ENCODE measurements at places on chromosomes 6 and 20.
A peak's percentile ranks its signal among the peaks of the same experiment; 100 is the strongest.

- DNase-seq = no peak
- H3K4me3 ChIP-seq = no peak overlapping the region
- no peaks in the 10 kb centered on the region for H3K4me1 ChIP-seq
Measured at GRCh38 chr6:113344969-113345368, 512.2 kb upstream of the MARCKS start.

GRCh38 chr6:131036601-131037000 is 26.4 kb downstream of the EPB41L2 start:
- H3K27me3 ChIP-seq = no peaks in the 10 kb centered on the region
- no peak for DNase-seq
- no peak overlapping the region for H3K4me3 ChIP-seq
- no peaks in the 10 kb centered on the region for H3K36me3 ChIP-seq
- H3K27ac ChIP-seq = no peak overlapping the region

GRCh38 chr6:160258346-160259142 is at the start of gene SLC22A2:
SLC22A2 (minus strand) TSS chr6:160258821; CDS start chr6:160258757, 64 bp downstream.
- no peak for DNase-seq
- no peak within 1 kb of the TSS for H3K4me3 ChIP-seq
- peaks cover 2% of the 10 kb centered on the region for H3K36me3 ChIP-seq
- H3K27me3 ChIP-seq = no peaks in the 10 kb centered on the region
- H3K4me1 ChIP-seq = peaks cover 17% of the 10 kb centered on the region
- no peak within 1 kb of the TSS for H3K27ac ChIP-seq

DNA sequence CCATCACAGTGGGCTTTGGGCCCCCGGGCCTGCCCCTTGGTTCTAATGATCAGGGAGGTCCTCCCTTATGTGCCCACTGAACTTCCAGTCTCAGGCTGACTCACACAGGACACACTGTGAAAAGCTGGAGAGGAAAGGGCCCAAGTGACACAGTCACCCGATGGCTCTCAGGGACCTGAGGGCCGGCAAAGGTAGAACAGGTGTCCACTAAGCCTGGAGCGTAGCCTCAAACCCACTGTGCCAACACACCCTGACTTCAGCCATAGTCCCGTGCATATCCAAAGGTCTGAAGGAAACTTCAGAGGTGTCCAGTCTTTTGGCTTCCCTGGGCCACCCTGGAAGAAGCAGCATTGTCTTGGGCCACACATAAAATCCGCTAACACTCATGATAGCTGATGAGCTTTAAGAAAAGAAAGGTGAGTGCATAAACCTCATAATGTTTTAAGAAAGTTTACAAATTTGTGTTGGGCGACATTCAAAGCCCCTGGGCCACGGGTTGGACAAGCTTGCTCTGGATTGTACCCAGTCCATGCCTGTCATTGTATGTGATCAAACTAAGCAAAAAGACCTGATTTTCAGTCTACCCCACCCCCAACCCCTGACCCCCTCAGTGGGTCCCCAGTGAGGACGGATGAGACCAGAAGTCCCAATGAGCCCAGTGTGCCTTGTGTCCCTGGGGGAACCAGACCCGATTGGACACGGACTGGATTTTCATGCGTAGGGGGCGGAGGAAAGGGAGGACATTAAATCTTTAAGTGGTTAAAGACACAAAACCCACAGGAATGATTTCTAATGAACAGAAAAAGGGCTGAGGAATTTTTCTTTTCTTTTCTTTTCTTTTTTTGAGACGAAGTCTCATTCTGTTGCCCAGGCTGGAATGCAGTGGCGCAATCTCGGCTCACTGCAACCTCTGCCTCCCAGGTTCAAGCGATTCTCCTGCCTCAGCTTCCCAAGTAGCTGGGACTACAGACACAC is 6.1 kb downstream of the RAMACL start:
- H3K27ac ChIP-seq = no peak overlapping the region
- peaks cover 9% of the 10 kb centered on the region for H3K4me1 ChIP-seq
- no peaks in the 10 kb centered on the region for H3K36me3 ChIP-seq
- DNase-seq = no peak
- H3K27me3 ChIP-seq = no peaks in the 10 kb centered on the region

DNA sequence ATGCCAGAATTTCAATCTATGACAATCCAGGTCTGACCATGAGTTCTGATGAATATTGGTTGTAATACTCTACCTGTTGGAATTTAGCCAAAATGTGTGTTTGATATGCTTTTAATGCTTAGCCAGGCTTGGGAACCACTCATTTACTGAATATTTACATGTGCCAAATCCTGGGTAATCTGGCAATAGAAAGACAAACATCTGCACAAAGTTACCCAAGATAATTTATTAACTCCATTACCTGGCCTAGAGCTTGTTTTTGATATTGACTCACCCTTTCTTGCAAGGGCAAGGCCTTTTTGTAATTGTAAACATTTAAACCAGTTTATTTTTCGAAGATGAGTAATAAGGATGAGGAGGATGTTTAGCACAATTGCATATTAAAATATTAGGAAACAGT is 13.5 kb upstream of the CD2AP start:
- no peaks in the 10 kb centered on the region for H3K36me3 ChIP-seq
- H3K4me3 ChIP-seq = no peak overlapping the region
- H3K27ac ChIP-seq = no peak overlapping the region
- H3K4me1 ChIP-seq = peaks cover 4% of the 10 kb centered on the region
- no peaks in the 10 kb centered on the region for H3K27me3 ChIP-seq

GRCh38 chr20:32019156-32019510 is 8.9 kb downstream of the CCM2L start:
- H3K27ac ChIP-seq = no peak overlapping the region
- H3K27me3 ChIP-seq = peaks cover 85% of the 10 kb centered on the region
- H3K4me3 ChIP-seq = no peak overlapping the region

GRCh38 chr6:20715135-20715806 is 181.0 kb downstream of the CDKAL1 start:
- H3K4me3 ChIP-seq = no peak overlapping the region
- H3K27me3 ChIP-seq = no peaks in the 10 kb centered on the region
- H3K27ac ChIP-seq = no peak overlapping the region
- H3K36me3 ChIP-seq = no peaks in the 10 kb centered on the region
- DNase-seq = no peak
- no peaks in the 10 kb centered on the region for H3K4me1 ChIP-seq

- DNase-seq = no peak
- H3K4me3 ChIP-seq = no peak overlapping the region
- no peaks in the 10 kb centered on the region for H3K27me3 ChIP-seq
Measured at GRCh38 chr6:25371037-25371347, 91.8 kb downstream of the CARMIL1 start.

DNA sequence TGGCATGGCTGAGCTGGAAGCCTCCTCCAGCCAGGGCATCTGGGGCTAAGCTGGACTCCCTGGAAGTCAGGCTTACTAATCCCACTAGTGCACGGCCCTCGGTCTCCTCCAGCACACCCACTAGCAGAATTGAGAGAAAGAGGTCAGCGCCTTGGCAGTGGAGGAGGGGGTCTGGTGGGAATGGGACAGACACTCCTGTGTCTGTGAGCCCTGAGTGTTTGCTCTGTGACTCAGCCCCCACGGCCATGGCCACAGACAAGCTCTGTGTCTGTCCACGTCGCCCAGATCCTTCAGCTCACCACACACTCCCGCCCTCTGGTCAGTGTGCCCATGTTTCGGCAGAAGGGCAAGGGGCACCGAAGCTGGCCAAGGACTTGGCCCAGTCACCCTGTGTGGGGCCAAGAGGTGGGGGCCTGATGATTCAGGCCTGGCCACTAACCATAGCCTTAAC is 8.8 kb downstream of the MDFI start:
- H3K4me1 ChIP-seq = peaks cover 63% of the 10 kb centered on the region
- DNase-seq = peak; percentile 19
- H3K27ac ChIP-seq = peak overlapping the region; percentile 6
- no peak overlapping the region for H3K4me3 ChIP-seq
- H3K36me3 ChIP-seq = peaks cover 69% of the 10 kb centered on the region
- H3K27me3 ChIP-seq = peaks cover 76% of the 10 kb centered on the region

GRCh38 chr20:11261533-11262000 is 587.8 kb upstream of the JAG1 start:
- no peak overlapping the region for H3K4me3 ChIP-seq
- peak; percentile 66 for DNase-seq
- no peaks in the 10 kb centered on the region for H3K36me3 ChIP-seq
- peaks cover 8% of the 10 kb centered on the region for H3K4me1 ChIP-seq
- H3K27ac ChIP-seq = peak overlapping the region; percentile 56
- H3K27me3 ChIP-seq = peaks cover 5% of the 10 kb centered on the region

- no peak overlapping the region for H3K4me3 ChIP-seq
- peaks cover 3% of the 10 kb centered on the region for H3K27me3 ChIP-seq
- no peak for DNase-seq
- no peak overlapping the region for H3K27ac ChIP-seq
- no peaks in the 10 kb centered on the region for H3K36me3 ChIP-seq
Measured at GRCh38 chr6:27101824-27102223, 145.7 kb upstream of the PRSS16 start.

DNA sequence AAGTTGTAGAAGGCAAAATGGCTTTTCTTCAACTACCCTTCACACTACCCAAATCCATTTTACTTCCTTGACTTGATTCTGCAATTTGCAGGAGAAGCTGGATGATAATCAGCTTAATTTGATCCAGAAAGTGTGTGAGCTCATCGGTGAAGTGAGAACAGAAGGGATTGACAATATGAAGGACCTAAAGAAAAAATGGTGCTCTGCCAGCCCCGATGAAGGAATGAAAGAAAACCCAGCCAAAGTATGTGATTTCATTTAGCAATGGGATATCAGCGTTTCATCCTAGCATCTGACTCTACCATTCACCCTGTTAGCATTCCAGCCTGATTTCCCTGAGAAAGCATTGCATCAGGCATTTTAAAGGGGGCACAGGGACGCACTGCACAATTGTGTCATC is 41.5 kb downstream of the CD164 start:
- H3K27ac ChIP-seq = no peak overlapping the region
- no peak overlapping the region for H3K4me3 ChIP-seq
- no peak for DNase-seq
- no peaks in the 10 kb centered on the region for H3K27me3 ChIP-seq

DNA sequence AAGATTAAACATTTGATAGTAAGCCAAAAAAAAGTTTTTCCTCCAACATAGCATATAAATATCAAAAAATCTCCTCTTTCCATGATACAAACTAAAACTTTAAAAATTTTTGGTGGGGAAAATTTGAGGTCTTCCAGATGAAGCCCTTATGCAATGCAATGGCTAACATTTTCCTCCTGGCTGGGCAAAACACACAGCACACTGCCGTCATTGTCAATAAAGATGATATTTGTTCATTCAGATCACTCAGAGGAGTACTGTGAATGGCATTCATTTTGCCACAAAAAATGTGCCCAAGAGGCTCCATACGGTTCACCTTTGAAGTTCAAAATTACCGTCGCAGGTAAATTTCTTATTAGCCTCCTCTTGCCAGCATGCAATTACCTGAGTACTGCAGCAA is 33.9 kb upstream of the FBXO9 start:
- H3K4me1 ChIP-seq = peaks cover 2% of the 10 kb centered on the region
- no peak for DNase-seq
- no peaks in the 10 kb centered on the region for H3K27me3 ChIP-seq
- H3K36me3 ChIP-seq = peaks cover 69% of the 10 kb centered on the region
- no peak overlapping the region for H3K27ac ChIP-seq

- H3K4me3 ChIP-seq = no peak overlapping the region
- DNase-seq = peak; percentile 52
- H3K4me1 ChIP-seq = peaks cover 5% of the 10 kb centered on the region
- peaks cover 33% of the 10 kb centered on the region for H3K36me3 ChIP-seq
Measured at GRCh38 chr6:111418971-111419693, 63.9 kb downstream of the REV3L start.

DNA sequence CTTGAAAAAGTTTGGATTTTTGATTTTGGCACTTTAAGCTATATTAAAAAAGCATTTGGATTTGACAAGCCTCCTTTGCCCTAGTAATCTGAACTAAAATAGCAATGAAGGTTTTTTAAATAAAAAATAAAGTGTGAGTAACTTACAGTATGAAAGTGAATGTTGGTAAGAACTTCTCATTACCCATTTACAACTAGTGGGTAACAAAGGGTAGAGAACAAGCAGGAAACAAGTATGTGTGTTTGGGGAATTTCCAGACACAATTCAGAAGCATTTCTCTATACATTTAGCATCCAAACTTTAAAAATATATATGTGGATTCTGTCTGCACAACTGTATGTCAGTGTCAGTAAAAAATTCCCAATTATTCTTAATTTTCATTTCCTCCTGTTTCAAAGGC is 2.9 kb downstream of the TMEM30A start:
- no peak overlapping the region for H3K27ac ChIP-seq
- H3K4me1 ChIP-seq = peaks cover 7% of the 10 kb centered on the region
- H3K27me3 ChIP-seq = no peaks in the 10 kb centered on the region

GRCh38 chr6:33428224-33428965 is 8.5 kb downstream of the SYNGAP1 start:
- H3K27me3 ChIP-seq = no peaks in the 10 kb centered on the region
- H3K4me1 ChIP-seq = peaks cover 60% of the 10 kb centered on the region
- peak overlapping the region; percentile 80 for H3K4me3 ChIP-seq
- H3K27ac ChIP-seq = no peak overlapping the region
- peaks cover 21% of the 10 kb centered on the region for H3K36me3 ChIP-seq
- DNase-seq = peak; percentile 65

- H3K27me3 ChIP-seq = no peaks in the 10 kb centered on the region
- DNase-seq = no peak
- H3K4me1 ChIP-seq = peaks cover 2% of the 10 kb centered on the region
Measured at GRCh38 chr20:2918096-2919049, 45.1 kb downstream of the PTPRA start.

Measured in mesenchymal stem cell (in vitro differentiated cells and primary cell).